ENCODE measurements at places on chromosomes 2 and 18.
A peak's percentile ranks its signal among the peaks of the same experiment; 100 is the strongest.

DNA sequence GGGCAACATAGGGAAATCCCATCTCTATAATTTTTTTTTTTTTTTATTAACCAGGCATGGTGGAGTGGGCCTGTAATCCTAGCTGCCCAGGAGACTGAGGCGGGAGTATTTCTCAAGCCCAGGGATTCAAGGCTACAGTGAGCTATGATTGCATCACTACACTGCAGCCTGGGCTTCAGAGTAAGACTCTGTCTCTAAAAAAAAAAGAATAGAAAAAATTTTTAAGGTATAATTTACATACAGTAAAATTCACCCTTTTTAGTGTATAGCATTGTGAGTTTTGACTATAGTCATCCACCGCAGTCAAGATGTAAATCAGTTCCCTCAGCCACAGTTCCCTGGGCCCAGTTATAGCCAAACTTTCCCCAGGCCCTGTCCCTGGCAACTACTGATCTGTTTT lies 57.1 kb upstream of the MSH6 start:
- no peak for DNase-seq

GRCh38 chr2:23069923-23070322 lies 315.1 kb upstream of the KLHL29 start:
- DNase-seq: no peak

DNA sequence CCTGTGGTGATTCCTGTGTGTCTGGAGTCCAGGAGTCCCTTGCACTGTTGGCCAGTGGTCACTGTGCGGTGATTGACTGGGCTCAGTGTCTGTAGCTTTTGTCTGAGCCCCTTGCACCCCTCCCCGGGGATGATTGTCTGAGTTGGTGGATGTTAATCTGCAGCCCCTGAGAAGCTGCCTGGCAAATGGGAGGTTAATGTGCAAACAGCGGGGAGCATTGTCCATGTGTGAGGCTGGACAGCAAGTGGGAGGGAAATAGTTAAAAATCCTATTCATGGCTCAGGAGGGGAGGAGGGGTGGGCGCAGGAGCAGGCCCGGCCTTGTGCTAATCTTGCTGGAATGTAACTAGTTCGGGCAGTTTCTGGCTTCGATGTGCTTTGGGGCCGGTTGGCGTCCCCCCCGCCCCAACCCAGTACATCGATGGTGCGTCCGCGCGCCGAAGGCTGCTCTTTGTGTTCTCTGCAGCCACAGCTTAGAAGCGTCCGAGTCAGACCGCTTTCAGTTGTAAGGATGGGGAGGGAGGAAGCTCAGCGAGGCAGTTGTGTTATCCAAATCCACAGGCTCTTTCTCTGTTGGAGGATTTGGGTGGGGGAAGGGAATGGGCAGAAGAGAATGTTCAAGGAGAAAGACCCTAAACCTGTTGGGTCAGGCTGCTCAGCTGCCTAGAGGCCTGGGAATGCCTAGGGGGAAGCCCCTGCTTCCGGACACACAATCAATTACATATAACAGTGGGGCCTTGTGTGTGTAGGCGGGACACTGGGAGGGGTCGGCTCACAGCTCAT lies 71.8 kb downstream of the TGOLN2 start:
- no peak for DNase-seq

- no peak for DNase-seq
These were observed 78.1 kb downstream of the CERKL start for GRCh38 chr2:181578829-181579228.

DNA sequence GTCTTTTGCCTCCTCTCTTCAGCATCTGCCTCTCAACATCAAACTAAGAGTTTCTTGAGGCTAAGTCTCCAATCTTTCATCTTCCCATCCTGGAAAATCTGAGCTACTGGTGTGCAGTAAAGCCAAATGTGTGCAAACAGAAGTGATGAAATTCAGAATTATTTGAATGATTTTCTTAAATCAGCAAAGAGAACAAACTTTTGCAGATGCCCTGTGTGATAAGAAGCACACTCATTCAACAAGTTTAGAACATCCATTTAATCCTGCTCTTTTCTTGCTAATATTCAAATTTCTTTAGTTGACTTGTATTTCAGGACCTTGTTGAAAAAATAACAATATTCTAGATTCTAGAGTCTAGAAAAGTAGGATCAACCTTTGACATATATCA lies 1374.9 kb upstream of the CELF4 start:
- DNase-seq: no peak

GRCh38 chr2:23658466-23658942 lies 268.4 kb downstream of the ATAD2B start:
- peak; percentile 67 for DNase-seq

GRCh38 chr2:205734436-205735037 lies 52.2 kb downstream of the NRP2 start:
- no peak for DNase-seq

- no peak for DNase-seq
These were observed 197.2 kb upstream of the HNRNPA3 start for GRCh38 chr2:177015356-177015923.

DNA sequence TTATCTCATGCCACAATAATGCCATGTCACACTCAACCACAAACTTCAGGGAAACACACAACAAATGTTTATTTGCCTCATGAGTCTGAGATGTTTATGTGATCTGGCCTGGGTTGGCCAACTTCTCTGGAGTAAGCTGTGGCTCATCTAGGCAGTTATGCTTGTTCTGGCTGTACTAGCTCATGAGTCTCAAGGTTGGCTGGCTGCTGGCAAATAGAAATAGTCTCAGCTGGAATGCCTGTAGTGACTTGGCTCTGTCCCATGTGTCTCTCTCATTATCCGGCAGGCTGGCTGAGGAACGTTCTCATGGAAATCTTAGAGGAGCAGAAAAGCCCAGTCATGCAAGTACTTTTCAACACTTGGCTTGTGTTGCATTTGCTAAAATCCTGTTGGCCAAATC lies 234.9 kb upstream of the CDH2 start:
- DNase-seq: no peak

DNA sequence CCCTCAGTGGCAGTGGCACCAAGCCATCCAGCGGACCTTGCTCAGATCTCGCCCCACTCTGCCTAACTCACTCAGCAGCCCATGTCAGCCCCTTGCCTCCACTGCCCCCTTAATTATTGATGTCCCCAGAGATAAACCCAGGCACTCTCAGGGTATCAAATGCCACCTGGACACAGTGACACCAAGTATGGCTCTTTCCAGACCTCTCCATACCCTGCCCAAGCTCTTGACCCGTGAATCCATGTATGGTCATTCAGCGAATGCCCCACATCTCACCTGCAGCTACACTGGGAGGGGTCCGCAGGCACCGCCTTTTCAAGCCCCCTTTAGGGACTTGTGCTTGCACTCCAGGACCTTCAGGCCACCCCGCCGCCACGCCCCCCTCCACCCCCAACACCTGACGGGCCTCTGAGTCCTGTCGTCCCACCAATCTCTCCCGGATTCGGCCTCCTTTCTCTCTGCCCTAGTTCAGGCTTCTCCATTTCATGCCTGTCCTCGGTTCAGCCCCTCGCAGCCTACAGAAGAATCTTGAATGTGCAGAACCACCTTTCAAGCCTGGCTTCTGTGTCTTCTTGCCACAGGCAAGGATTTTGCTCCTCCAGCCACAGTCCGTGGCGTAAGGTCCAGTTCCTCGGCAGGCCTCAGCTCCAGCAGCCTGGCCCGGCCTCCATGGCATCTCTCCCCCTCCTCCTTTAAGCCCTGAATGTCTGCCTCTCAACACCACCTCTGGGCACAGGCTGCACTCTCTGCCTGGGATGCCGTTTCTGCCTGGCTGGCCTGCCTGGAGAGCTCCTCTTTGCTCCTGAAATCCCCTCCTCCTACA lies 54.1 kb upstream of the ODC1 start:
- DNase-seq: no peak

All from Right ventricle myocardium inferior (tissue), 1 donor.